ENCODE measurements at places on chromosomes 1 and 21.

- DNase-seq: peak; percentile 14
These were observed 4.4 kb downstream of the PSEN2 start for GRCh38 chr1:226874579-226875425.

DNA sequence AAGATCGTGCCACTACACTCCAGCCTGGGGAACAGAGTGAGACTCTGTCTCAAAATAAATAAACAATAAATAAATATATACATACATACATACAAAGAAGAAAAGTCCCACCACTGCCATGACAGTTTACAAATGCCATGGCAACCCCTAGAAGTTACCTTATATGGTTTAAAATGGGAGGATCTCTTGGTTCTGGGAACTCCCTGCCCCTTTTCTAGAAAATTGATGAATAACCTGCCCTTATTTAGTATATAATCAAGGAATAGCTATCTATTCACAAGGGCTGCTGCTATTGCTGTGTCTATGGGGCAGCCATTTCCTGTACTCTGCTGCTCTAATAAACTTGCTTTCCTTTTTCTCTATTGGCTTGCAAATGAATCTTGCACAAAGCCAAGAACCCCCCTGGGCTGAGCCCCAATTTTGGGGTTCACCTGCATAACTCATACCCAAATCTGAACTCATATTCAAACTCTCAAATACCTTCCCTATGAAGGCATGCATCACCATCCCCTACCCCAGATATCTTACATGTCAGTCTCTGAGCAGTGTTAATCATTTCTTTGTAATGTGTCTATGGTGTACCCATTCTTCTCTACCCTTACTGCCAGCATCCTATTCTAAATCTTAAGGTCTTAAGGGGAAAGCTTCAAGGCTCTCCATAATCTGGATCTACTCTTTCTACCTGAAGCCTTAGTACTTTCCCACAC is 9.0 kb downstream of the GON4L start:
- no peak for DNase-seq

GRCh38 chr1:10814976-10815857 is 18.8 kb upstream of the CASZ1 start:
- DNase-seq: no peak

DNA sequence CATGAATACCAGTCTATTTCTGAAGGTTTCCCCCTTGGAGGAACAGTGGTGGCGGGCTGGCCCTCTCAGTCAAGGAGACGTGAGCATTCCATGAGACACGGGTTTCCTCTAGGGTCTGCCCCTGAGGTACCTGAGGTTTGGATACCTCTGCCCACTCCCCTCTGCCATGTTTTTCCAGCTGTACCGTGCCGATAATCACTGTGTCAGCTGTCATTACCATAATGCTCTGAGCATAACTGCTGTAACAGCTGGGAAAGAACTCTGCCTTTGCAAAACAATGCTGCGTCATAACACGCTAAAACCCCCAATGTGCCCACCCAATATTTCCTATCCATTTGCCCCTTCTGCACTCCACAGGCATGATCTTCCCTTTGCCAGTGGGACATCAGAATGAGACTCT is 425.1 kb downstream of the KIF26B start:
- DNase-seq: no peak

DNA sequence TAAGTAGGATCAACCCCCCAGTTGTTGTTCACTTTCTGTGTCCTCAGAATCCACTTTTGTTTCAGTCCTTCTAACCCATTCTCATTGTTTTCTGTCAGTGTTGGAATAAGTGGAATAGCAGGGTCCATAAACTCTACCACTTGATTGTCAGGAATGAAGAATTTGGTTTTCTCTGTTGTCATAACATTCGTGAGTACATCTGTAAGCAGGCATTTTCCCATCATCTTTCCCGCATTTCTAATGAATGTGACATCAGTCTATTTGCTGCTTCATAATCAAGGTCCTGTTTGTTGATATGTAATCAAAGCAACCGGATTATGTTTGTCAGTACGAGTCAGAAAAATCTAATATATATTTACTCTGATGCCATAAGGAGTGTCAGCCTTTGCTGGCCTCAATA is 147.1 kb downstream of the KIF26B start:
- no peak for DNase-seq

GRCh38 chr21:8989721-8990325 is 1531.6 kb upstream of the TPTE start:
- DNase-seq: no peak

- DNase-seq: no peak
These were observed 11.9 kb upstream of the GPX7 start for GRCh38 chr1:52590266-52590665.

GRCh38 chr1:37098237-37098636 is 63.9 kb upstream of the GRIK3 start:
- DNase-seq: no peak

DNA sequence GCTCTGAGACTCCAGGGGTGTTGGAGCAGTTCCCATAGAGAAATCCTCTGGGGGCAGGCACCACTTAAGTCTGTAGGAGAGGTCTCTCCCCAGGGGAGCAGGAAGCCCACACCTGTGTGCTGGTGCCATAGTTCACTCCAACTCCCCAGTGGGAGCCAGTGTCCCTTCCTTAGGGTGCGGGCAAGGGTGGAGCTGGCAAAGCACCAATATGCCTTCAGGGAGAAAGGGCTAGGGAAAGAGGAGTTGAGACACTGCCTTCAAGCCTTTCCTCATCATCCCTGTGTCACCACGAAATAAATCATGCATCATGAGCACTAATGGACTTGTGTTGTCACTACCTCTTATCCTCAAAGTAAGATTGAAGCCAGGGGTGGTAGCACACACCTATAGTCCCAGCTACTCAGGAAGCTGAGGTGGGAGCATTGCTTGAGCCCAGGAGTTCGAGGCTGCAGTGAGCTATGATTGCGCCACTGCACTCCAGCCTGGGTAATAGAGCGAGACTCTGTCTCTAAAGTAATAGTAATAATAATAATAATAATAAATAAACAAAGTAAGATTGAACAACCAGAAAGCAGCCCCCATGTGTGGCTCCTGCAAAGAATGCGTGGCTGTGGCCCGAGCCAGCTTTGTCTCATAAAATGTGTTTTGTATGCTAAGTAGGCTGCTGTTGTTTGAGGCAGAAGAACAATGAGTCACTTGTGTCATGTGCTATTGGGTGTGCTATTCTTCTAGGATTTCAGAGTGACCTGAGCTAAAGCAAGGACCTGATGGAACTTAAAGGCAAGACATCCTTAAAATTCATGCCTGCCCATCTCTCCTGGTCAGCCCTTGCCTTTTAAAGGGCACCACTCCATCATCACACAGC is 6.7 kb upstream of the TIE1 start:
- DNase-seq: no peak

DNA sequence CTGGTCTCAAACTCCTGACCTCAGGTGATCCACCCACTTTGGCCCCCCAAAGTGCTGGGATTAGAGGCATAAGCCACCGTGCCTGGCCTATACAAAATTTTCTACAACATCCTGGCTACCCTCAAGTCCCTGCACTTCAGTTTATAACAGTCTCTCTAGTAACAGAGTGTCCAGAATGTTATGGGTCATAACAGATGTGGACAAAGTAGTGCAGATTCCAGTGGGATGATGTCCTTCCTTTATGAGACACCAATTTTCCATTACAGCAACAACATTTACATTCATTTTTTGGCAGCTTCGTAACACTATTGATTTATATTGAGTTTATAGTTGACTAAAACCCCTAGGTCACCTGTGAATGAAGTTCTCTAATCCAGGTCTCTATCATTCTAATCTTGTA is 429.4 kb upstream of the PTBP2 start:
- DNase-seq: no peak

DNA sequence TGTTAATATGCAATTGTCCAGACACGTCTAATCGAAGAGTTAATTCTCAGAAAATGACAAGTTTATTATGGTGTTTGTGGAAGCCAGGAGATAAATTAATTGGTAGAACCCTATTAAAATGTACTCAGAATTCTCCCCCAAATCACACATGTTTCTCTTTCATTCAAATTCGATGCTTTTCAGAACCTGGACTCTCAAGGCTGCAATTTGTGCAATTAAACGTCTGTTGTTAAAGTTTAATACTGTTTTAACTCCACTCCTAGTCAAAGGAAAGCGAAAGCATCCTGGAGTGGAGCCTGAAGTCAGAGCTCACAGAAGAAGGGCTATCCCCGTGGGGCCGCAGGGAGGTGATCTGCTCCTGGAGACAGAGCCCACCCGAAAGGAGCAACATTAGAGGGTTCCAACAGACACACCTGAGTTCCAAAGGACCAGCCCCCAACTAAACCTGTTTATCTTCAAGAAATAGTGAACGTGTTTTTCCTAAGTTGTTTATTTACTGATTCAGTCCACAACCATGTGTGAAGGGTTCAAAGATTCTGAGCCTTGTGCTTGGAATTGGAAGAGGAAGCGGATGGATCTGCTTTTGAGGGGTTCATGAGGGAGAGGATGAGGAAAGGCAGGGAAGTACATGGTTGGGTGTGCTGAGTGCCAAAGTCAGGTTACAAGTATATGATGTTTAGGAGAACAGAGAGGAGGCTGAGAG is 68.0 kb upstream of the AKT3 start:
- no peak for DNase-seq

- DNase-seq: no peak
These were observed 331.6 kb upstream of the ADAMTS5 start for GRCh38 chr21:27298465-27298864.

DNA sequence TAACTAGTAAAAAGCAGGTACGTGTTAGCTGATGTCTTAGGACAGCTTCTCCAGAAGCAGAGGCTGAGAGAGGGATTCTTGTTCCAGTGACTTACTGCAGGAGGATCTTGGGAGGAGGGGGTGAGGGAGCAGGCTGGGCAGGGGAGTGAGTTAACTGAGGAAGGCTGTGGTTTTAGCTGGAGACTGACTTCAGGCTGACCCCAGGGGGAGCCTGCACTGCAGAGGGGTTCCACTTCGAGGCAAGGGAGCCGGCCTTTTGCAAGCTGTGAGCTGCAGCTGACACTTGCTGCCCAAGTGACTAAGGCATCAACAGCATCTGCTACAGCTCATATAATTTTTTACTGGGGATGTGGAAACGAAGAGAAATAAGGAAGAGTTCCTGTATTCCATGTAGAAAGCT is 50.4 kb upstream of the SOD1 start:
- no peak for DNase-seq

DNA sequence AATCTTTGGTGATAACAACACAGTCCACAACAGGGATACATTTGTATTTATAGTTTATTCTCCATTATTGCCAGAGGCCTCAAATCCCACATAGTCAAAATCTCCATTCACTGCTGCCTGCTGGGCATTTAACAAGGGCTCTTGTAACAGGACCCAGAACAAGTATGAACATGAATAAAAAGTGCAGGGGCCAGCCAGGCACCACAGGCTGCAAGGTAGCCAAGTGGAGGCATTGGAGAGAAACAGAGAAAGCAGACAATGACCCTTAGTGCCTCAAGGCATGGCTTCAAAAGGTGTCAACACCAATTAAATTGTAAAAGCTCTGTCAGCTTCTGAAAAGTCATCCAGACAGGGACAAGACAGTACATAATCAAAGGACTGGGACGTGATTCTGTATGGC is 116.8 kb downstream of the ATP6V1G3 start:
- DNase-seq: no peak

GRCh38 chr1:55741516-55741915 is 526.4 kb upstream of the USP24 start:
- no peak for DNase-seq

DNA sequence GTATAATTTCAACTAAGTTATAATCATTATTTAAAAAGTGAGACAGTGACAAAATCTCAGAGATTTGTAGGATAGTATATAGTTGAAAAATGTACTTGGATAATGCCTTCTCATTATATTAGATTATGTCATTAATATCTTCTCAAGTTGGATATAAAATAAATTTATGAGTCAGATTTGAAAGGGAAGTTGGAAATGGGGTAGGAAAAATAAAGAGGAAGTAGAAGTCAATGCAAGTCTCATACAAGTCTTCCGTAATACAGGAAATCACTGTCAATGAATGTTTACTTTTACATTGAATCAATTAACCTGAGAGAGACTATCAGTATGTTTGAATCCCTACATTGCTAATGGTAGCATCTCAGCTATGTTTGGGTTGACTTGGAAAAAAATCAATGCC is 16.2 kb upstream of the RNPC3 start:
- no peak for DNase-seq

- no peak for DNase-seq
These were observed 83.4 kb downstream of the ATF6 start for GRCh38 chr1:161849518-161849917.

GRCh38 chr21:15204140-15204969 is 139.6 kb upstream of the NRIP1 start:
- no peak for DNase-seq

DNA sequence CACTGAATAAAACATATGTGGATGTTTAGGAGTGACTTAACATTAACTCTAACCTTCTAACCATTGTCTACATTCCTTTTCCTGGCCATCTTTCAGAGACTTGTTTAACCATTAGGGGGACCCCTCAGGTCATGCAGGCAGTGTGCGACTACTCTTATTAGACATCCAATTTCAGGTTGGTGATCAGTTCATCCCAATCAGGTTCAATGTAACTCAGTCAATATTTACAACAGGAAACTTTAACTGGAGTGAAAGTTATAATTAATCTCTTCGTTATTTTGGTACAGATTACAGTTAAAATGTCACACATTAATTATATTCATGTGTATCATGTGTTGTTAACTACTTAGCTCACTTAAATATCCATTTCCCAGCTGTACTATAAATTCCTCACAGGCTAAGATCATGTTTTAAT is 68.8 kb upstream of the RGS1 start:
- no peak for DNase-seq

- DNase-seq: no peak
These were observed 39.1 kb upstream of the TTLL7 start for GRCh38 chr1:84037758-84038611.

GRCh38 chr1:216222288-216222687 is 201.0 kb downstream of the USH2A start:
- no peak for DNase-seq

DNA sequence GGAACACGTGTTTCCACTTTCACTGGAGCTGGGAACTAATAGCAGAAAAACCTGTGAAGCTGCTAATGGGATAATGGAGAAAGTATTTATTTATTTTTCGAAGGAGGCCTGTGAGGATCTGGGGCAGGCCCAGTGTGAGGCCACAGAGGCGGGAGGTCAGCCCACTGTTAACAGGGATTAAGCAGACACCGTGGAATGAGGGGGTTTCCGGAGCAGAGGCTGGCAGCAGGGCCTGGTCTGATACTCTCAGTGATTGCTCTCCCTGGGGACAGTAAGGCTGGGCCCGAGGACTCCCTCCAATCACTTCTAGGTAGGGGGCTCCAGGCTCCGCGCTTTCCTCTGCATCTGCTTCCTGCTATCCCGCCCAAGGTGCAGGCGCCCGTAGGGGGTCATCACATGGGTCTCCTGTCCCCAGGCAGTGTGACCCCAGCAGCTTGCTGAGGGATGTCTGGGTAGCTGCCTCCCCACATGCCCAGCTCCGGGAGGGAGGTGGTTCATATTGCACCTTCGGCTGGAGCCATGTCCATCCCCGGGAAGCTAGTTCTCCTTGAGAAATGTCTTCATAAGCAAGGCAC is 28.8 kb upstream of the CDCA8 start:
- DNase-seq: no peak

All from stimulated activated CD8-positive, alpha-beta memory T cell treated with anti-CD3 and anti-CD28 coated beads, Interleukin-4, amount 100 ng/mL, for 48 hours (primary cell).